ENCODE measurements at places on chromosomes 13 and 19. TPM values are rescaled to one million over a fixed set of nuclear protein-coding genes. Genes with fewer than 3 reads are reported as not detected.

Gene SPRED3
- 0.30 TPM for polyA plus RNA-seq

Gene CBARP
- polyA plus RNA-seq = 1.0 TPM

Gene HSD17B14
- polyA plus RNA-seq = 1.6 TPM

Gene TTYH1
- 1.8 TPM for polyA plus RNA-seq

Gene MTMR6
- polyA plus RNA-seq = 3.4 TPM

Gene SOX21
- not detected for polyA plus RNA-seq

Gene DKKL1
- 0.24 TPM for polyA plus RNA-seq

Gene C13orf42
- not detected for polyA plus RNA-seq

Gene SLITRK1
- polyA plus RNA-seq = not detected

Gene PGLYRP1
- polyA plus RNA-seq = not detected

Gene TEAD2
- 44.9 TPM for polyA plus RNA-seq

Gene MBD3L3
- not detected for polyA plus RNA-seq

Gene SYCN
- polyA plus RNA-seq = not detected

Gene ZNF223
- polyA plus RNA-seq = 4.5 TPM

Gene RFPL4A
- not detected for polyA plus RNA-seq

Gene ZNF491
- 1.2 TPM for polyA plus RNA-seq

Gene EID2B
- 2.2 TPM for polyA plus RNA-seq

Gene KDELR1
- 113 TPM for polyA plus RNA-seq

Gene GNA15
- 1.5 TPM for polyA plus RNA-seq

Gene C19orf38
- polyA plus RNA-seq = 0.23 TPM

Gene CEACAM5
- 0.22 TPM for polyA plus RNA-seq

Gene LYPD5
- polyA plus RNA-seq = 0.34 TPM

Gene ZNF600
- 2.7 TPM for polyA plus RNA-seq

Gene PRSS57
- not detected for polyA plus RNA-seq

Gene TTC9B
- polyA plus RNA-seq = not detected

Gene C19orf81
- polyA plus RNA-seq = not detected

Gene ZNF285
- 3.4 TPM for polyA plus RNA-seq

Gene LRRC4B
- 1.0 TPM for polyA plus RNA-seq

Gene MIA
- 0.99 TPM for polyA plus RNA-seq

Gene PSG3
- not detected for polyA plus RNA-seq

Gene ZNF530
- 4.9 TPM for polyA plus RNA-seq

Gene KLK14
- polyA plus RNA-seq = 0.17 TPM

Gene THSD8
- 0.35 TPM for polyA plus RNA-seq

Measured in heart left ventricle (tissue), 16 donors.